ENCODE measurements at places on chromosomes 7 and 10. TPM values are rescaled to one million over a fixed set of nuclear protein-coding genes. Genes with fewer than 3 reads are reported as not detected.

Gene TRIM4
- polyA plus RNA-seq, result 34.8 TPM

Gene LRRN3
- 7.2 TPM for polyA plus RNA-seq

DNA sequence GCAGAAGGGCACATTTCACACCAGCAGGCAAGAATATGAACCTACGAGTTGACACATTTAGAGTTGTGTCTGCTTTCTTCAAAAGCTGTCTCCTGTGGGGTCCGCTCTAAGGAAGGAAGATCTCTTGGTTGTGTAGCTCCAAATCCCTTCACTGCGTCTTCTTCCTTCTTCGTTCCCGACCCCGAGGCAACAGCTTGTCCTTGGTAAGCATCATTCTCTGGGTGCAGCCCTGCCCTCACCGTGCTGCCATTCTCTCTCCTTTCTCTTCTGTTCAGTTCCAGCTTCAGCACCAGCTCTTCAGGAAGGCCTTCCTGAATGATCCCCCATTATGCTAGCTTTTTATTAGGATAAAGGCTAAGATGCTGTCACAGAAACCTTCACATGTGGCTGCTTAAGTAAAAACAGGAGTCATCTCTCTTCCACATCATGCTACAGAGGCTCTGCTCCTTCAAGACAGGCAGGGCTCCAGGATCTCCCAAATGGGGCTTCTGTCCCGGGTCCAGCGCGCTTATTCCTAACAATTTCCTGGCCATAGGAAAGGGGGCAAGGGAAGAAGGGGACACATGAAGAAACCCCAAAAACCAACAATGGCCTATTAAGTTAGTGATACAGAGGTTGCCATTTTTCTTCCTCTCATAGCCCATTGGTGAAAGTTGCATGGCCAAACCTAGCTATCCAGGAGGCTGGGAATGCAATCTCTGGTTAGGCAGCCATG is 52.2 kb upstream of the SHH start:
- no peak for DNase-seq

DNA sequence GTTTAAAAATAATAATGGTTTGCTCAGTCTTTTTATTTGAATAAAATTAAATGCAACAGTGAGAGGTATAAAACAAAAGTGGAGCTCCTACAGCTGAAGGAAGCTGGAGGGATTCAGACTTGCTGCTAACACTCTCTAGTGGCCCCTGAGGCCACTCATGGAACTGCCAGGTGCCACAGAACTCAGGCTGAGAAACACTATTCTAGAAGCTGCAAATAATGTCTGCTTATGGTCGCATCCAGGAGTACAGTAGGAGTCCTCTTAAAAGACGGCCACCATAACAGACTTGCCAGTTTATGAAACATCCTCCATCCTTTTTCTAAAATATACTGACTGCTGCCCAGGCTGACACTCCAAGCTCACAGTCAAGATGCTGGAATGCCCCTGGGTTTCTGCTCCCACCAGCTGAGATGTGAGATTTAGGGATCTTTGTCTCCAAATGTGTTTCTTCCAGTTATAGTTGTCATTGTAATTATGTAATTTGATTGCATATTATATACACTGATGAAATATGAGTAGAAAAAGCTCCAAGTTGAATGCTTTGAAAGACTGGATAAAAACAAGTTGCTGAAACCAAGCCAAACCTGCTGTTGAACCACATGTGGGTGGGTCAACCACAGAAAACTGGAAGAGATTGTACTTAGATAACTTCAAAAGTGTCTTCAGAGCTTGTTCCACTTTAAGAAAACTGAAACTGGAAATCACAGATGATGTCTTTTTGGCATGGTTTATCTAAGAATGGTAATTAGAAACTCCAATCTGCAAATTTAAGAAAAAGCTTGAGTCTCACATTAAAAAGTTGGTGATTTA is 213.7 kb upstream of the AOAH start:
- no peak for DNase-seq

DNA sequence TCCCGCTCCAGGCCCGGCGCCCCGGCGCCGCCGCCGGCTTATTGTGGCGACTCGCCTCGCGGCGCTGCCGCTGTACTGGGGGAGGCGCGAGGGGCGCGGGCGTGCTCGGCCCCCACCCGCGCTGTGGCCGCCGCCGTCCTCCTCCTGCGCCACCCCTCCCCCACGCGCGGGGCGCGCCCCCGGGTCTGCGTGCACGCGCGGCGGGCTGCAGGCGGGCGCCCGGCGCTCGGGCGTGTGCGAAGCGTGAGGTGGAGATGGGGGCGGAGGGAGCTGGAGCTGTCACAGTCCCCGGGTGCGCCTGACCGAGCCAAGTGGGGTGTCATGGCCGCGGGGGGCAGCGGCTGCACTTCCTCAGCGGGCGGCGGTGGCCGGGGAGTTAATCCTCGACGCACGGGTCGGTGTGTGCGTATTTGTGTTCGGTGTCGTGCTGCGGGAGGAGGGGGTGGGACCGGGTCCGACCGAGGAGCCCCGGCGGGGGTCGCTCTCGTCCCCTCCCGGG is 672 bp downstream of the LCOR start:
- peak; percentile 55 for DNase-seq

Gene MYH16
- 0.10 TPM for polyA plus RNA-seq

DNA sequence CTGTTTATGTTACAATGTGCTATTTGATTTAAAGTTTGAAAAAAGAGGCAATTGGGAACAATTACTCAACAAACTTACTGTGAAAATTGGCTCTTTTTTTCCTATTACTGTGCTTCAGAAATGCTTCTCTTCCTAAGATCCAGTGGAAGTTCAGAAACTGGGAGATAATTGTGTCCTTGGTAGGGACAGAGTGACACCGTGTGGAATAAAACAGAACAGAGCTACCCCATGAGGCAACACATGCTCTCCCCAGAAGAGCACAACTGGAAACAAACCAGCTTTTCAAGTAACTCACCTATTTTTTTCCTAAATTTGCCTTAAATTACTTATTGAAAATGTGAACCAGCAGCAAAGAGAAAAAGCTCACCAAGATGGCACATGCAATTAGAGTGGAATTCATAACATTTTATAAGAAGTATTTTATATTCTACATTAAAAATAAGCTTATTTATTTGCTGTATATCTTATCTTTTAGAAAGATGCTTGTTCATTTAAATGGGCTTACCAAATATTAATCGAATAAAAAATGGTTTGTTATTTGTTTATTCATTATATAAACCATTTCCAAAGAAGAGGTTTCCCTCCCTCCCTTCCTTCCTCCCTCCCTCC is 346.1 kb upstream of the ANKRD30A start:
- DNase-seq, result peak; percentile 51

Gene TSPAN13
- polyA plus RNA-seq, result 28.3 TPM

- no peak for DNase-seq
Observed at GRCh38 chr10:51000164-51000563, 74.1 kb upstream of the PRKG1 start.

Gene PDE1C
- 4.6 TPM for polyA plus RNA-seq

GRCh38 chr7:29574659-29575058 is 11.0 kb downstream of the PRR15 start:
- DNase-seq, result no peak
